Renal cortex interstitium (tissue), 15 donors: ENCODE measurements at places on chromosomes 2 and 18.

- no peak for DNase-seq
These were observed 21.6 kb upstream of the B3GNT7 start for GRCh38 chr2:231373786-231374349.

DNA sequence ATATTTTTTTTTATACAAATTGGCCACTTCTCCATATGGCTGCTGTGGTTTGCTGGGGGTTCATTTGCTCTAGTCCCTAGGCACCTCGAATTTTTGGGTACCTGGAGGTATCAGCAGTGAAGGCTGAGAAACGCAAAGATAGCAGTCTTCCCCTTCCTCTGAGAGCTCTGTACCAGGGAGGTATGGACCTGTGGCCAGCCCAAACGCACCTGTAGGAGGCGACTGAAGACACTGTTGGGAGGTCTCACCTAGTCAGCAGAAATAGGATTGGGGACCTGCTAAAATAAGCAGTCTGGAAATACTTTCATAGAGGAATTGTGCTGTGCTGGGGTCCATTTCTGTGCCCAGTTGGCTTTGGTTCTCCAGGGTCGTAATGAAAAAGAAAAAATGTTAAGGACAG is 292.2 kb upstream of the CYP26B1 start:
- DNase-seq = no peak

- DNase-seq = no peak
These were observed 514.4 kb upstream of the HS6ST1 start for GRCh38 chr2:128832946-128833663.

DNA sequence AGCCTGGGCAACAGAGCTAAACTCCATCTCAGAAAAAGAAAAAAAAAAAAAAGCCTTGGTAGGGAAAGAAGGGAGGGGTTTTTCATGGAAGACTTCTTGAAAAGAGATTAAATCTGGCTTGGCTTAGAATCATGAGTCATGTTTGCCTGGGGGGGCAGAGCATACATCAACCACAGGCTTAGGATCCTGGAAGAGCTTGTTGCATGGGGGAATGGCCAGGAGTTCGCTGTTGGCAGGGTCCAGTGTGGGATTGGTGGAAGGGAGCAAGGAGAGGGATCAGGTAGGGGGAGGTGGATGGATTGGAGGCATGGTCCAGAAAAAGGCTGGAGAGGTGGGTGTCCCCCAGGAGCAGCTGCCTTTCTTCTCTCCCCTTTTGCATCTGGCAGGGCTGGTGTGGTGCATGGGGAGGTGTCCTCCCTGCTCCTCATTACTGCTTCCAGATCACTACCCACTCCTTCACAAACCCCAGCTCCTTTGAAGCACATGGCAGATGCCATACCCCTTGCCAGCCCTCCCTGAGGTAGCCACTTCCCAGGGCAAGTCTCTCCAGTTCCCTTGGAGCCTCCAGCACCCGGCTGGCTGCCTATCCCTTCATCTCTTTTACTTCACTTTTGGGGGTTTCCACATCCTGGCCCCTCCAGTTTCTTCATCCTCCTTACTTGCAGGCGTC is 2.5 kb downstream of the ARMC9 start:
- no peak for DNase-seq
